ENCODE measurements at places on chromosomes 1 and 21. TPM values are rescaled to one million over a fixed set of nuclear protein-coding genes. Genes with fewer than 3 reads are reported as not detected.

The ETV3L gene
- total RNA-seq = not detected

The LCE1F gene
- total RNA-seq = not detected

The RGS8 gene
- not detected for total RNA-seq

The CYP4A11 gene
- not detected for total RNA-seq

The DDX20 gene
- total RNA-seq = 11.3 TPM

The LRRC53 gene
- total RNA-seq = not detected

The CFHR4 gene
- not detected for total RNA-seq

The CAPN9 gene
- 0.43 TPM for total RNA-seq

The NBPF10 gene
- total RNA-seq = 1.3 TPM

The CNKSR1 gene
- total RNA-seq = 23.9 TPM

The KRTAP19-3 gene
- not detected for total RNA-seq

The INKA2 gene
- total RNA-seq = 1.7 TPM

The TIE1 gene
- total RNA-seq = 0.85 TPM

The OPRD1 gene
- under 0.01 TPM for total RNA-seq

The LCE2C gene
- total RNA-seq = not detected

Data from tracheal epithelial cell (primary cell).